Hematopoietic multipotent progenitor cell treated with erythropoietin and hydrocortisone succinate and interleukin-3 and kit ligand, for 17 days (in vitro differentiated cells): ENCODE measurements at places on chromosomes 6 and 20.

DNA sequence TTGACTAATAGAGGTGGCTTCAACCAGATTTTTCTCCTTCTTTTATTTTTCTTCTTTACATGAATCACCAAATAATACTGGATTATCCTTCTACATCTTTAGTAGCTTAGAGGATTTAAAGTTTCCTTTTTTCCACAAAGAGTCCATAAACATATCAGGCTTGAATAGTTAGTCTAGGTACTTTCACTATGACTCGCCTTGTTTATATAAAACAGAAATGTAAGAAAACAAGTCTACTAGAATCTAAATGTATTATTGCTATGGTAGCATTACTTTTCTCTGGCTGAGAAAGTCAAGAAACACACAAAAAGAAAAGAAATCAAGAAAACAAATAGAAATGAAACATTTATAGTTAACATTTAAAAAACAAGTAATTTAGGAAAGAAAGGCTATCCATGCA, 215.2 kb downstream of the PTPRK start:
- DNase-seq, result no peak

DNA sequence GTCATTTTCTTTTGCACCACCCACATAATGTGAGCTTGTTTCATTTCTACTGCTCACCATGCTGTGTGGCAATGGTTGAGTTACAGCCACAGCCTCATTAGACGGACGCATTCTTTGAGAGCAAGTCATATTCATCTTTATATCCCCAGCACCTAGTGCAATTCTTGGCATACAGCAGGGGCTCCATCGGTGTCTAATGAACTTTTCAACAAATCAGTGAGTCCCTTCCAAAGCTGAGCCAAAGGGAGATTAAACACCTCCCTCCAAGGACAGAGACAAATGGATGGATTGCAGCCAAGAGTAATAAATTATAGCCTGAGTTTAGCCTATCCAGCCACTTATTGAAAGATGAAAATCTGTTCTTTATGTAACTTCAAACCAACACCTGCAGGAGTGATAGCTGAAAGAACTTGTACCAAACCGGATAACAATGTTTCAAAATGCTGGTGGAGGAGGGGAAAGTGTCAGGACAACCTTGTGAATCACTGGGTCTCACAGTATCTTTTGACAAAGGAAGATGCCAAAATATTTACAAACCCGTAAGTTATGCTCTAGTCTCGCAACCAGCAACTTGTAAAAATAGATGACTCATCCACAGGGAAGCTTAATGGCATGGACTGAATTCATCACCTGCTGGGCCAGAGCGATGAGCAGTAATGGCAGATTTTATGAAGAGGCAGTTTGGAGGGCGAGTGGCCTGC, 139.0 kb downstream of the PXDC1 start:
- DNase-seq, result no peak

DNA sequence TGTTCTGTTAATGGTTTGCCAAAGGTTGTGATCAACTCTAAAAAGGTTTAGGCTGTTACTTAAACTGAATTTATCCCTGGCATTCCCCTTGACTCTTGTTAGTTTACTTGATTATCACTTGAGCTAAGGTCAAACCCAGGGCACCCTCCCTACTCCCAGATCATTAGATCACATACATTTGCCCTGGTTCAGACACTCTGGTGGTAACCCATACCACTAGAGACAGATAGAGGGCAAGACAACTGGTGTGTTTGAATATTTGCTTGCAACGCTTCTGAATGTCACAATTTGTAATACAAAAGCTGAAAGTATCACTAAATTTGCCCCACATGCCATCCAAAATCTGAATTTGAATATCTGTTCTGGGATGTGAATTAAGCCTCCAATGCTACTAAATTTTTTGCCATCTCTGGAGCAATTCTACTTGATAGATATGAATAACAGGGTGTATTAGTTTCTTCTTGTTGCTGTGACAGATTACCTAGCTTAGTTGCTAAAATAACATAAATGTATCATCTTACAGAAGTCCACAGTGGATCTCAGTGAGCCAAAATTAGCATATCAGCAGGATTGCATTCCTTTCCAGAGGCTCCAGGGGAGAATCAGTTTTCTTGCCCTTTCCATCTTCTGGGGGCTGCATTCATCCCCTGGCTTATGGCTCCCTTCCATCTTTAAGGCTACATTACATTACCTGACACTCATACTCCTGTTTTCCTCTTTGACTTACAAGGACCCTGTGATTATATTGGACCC, 45.4 kb downstream of the FIG4 start:
- no peak for DNase-seq

- no peak for DNase-seq
These were observed 45.9 kb downstream of the SSR1 start for GRCh38 chr6:7267071-7267465.

- DNase-seq, result peak; percentile 73
These were observed 91.3 kb upstream of the SHLD1 start for GRCh38 chr20:5658912-5659345.

- DNase-seq, result no peak
These were observed 887 bp upstream of the NSFL1C start for GRCh38 chr20:1467355-1468116.

- no peak for DNase-seq
These were observed 40.5 kb upstream of the ZNF831 start for GRCh38 chr20:59123011-59123677.

DNA sequence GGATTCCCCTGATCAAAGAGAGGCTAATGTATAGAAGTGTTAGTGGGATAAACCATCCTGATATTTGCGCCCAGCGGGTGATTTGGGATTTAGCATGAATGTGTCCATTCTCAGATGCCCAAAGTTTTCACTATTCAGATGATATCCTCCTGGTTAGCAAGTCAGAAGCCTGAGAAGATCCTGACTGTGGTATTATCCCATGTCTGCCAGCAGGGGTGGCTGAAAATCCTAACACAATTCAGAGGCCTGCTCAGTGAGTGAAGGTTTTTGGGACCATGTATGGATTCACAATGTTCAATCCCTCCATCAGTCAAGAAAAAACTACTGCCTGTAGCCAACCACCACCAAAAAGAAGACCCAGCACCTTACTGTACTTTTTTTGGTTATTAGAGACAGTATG, 34.1 kb upstream of the SPACA1 start:
- DNase-seq, result no peak

GRCh38 chr6:35357677-35358076, 15.3 kb downstream of the PPARD start:
- DNase-seq, result no peak

DNA sequence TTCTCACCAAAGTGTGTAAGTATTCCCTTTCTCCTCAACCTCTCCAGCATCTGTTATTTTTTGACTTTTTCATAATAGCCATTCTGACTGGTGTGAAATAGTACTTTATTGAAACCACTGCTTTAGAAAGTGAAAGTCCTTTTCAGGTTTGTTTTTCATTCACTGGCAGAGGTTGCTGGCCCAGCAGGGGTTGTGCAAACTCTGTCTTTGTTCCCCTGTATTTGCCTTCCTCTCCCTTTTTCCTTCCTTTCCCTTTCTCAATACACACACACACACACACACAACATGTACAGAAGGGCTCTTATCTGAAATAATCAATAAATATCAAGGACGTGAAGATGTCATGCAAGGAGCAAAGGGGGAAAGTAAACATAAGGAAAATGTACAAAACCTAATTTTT, 99.8 kb downstream of the LY86 start:
- DNase-seq, result no peak

- no peak for DNase-seq
These were observed 32.0 kb downstream of the TNFRSF21 start for GRCh38 chr6:47277702-47278101.

DNA sequence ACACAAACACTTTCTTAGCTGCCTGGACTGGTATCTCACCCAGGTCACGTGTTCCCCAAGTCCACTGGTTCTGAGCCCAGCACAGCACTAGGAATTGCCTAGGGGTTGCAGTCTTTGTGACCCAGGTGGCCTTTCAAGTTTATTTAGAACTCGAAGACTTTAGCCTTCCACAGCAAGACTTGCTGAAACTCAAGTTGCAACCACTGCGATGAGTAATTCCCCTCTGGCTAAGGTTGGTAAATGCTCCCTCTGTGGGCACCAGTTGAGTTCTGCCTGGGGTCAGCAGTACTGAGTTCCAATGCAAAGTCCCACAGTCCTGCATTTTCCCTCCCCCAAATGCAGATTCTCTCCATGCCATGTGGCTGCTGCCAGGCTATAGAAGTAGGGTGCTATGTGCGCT, 77.6 kb upstream of the MOCS1 start:
- DNase-seq, result no peak

- DNase-seq, result peak; percentile 87
These were observed 12.9 kb upstream of the MROH8 start for GRCh38 chr20:37192137-37192854.

DNA sequence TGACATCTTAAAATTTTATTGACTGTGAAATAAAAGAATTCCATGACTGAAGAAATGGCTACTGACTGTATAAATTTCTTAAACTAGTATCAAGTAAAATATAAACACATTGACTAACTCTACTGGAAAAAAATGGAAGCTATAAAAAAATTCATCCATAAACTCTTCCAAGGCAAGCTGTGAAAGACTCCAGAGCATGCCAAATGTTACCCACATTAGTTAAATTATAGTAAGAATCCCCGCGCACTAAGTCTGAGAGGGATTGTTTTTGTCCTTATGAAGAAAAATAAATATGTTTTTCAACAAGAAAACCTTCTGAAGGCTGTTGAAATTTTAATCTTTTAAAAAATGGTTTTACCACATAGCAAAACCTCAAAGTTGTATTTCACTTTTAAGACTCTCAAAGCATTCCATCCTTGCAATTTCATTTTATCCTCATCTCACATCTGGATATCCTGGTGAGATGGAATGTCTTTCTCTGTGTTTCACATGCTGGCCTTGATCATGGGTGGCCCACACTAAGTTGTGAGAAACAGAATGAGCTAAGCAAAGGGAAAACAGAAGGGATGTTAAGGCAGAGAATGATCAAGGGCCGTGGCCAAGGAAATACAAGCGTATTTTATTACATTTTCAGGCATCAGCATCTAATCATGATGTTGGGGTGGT, 732.5 kb downstream of the KIF16B start:
- no peak for DNase-seq

GRCh38 chr20:24535941-24536730, 66.7 kb downstream of the SYNDIG1 start:
- DNase-seq, result no peak

DNA sequence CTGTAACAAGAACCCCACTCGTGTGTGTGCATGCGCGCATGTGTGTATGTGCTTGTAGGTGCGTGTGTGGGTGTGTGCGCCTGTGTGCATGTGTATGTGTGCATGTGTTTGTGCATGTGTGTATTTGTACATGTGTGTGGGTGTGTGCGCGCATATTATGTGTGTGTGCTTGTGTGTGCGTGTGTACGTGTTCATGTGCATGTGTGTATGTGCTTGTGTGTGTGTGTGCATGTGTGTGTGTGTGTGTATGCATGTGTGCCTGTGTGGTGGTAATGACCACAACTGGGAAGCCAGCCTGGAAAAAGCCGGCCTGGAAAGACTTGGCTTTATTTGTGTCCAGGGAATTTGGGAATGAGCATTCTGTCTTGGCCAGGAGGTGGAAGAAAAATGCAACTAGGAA, 157.5 kb downstream of the PAX1 start:
- DNase-seq, result no peak

GRCh38 chr6:116866281-116866871, 10.7 kb upstream of the RFX6 start:
- DNase-seq, result no peak

DNA sequence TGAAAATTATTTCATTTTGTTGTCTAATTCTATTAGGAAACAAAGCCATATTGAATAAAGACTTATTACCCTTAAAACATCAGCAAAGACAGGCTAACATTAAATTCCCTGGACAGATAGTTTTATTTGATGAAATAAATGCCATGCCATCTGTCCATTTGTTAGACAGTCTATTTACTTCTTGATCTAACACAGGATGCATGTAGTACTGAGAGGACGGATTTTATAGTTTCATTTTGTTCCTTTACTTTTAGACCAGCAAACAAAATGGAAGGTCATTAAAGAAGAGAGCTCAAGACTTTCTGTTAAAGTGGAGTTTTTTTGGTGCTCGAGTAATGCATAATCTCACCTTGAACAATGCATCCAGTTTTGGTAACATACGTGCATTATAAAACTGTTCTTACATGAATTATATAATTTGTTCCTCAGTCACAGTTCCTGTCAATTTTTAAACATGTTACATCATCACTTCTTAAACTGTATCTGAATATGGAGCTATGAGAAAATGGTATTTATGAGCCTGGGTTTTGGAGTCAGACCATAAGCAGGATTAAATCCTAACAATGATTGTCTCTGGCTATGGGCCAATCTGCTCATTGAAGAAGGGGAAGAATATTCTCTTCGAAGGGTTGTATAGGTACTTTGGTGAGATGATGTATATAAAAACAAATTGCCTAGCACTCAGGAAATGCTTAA, 46.0 kb downstream of the RFX6 start:
- DNase-seq, result no peak
